ENCODE measurements at places on chromosomes 1 and 21. TPM values are rescaled to one million over a fixed set of nuclear protein-coding genes. Genes with fewer than 3 reads are reported as not detected.

GRCh38 chr1:53645690-53646078 is 93.3 kb downstream of the GLIS1 start:
- DNase-seq: no peak

GRCh38 chr1:160168016-160168415 is 16.6 kb downstream of the ATP1A4 start:
- DNase-seq: no peak

GRCh38 chr21:43786300-43786806 is 3.0 kb upstream of the RRP1 start:
- DNase-seq: no peak

DNA sequence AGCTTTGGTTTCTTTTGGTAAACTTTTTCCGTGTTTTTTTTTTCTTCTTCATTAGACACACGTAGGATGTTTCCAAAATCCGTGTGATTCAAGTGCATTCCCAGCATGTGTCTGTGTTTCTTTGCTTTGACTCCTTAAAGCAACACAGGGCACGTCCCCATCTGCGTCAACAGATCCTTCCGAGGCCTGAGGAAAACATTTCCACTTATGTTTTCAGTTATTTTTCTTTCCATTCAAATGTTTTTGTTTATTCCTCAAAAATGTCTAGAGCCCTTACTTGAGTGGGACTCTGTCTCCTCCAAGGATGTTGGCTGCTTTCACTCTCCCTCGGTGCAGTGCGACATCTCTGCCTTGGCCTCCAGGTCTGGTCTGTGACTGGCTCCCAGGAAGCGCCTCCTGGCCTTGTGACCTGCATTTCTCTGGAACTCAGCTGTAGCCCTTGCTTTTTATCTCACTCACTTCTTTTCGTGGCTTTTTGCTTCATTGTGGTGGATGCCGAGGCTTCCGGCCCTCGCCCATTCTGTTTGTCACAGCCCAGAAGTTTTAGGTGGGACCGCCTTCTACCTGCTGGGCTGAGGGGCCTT is 31.3 kb upstream of the SLC19A1 start:
- no peak for DNase-seq

- DNase-seq: no peak
Observed at GRCh38 chr1:68516066-68516465, 19.2 kb upstream of the DEPDC1 start.

Gene GSTM1
- not detected for total RNA-seq

Gene IL19
- not detected for total RNA-seq
